HFFc6 (cell line): ENCODE measurements at places on chromosomes 6 and 20. TPM values are rescaled to one million over a fixed set of nuclear protein-coding genes. Genes with fewer than 3 reads are reported as not detected.

DNA sequence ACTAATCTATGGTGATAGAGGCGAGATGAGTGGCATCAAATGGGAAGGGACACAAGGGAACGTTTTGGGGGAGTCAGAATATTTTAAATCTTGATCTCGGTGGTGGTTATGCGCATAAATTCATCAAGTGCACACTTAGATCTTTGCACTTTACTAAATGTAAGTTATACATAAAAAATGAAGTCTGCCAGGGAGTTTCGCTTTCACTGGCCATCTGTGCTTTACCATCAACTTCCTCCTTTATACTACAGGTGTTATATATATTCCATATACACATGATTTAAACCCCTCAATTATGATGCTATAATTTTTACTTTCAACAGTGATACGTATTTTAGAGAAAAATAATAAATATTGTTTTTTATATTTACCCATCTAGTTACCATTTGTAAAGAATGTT is 97.6 kb upstream of the AKIRIN2 start:
- DNase-seq: no peak

DNA sequence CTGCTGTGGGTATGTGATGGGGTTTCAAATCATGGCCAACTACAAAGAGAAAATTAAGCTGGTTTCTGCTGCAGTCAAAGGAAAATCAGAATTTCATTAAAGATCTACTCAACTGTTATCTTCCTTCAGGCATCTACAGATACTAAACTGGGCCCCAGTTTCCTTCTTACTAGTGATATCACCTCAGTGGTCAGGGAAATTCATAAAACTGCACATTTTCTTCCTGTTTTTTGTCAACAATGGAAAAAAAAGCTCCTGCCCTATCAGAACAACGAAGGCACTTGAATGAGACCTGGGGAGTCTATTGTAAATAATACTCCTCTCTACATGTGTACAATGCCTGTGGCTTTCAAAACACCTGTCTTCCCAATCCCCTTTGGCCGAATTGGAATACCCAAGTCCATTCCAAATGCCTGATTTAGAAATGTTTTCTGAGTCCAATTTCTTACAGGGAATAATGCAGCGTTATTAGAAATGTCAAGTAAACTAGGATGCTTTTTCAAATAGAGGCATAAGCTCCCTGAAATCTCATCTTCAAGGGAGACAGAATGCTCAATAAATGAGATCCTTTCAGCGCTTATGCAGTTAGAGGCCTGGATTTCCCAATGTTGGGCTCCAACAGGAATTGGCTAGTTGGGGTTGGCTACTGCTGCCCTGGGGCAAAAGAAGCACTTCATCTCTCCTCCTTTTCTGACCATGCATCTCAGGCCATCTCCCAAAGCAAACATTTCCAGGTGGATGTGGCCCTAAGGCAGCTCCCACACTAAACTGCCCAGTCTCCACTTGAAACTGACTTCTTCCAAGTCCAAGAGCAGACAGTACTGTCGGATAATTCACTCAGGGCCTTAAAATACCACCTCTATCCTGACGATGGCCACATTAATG is 143.3 kb downstream of the NFATC2 start:
- DNase-seq: no peak

DNA sequence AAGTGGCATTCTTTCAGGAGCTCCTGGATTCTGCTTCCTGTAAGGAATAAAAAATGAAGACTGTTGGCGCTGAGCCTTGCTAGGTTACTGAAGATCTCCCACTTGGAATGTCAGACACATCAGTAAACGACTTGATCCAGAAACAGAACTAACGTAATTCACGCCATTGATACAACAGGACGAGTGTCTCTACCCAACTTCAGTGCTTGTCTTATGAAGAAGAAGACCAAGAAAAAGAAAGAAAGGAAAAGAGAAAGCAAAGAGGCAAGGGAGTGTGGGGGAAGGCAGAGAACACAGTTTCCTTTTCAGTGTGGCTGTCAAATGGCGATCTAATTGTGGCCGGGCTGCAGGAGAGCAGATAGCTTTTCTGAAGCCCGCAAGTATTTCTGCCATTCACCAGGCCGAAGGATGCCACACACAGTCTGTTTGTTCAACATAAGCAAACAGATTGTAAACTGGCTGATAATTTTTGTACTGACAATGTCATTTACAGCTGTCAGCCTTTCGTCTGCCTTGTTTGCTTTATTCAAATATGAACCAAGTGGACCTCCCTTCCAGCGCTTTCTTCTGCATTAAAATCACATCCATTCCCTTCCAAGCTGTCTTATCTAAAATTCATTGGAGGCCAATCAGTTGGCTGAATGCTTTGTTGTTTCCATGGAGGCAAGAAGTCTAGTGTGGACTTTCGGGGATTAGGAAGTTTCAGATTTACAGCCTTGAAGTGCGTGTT is 180.6 kb downstream of the FOXA2 start:
- no peak for DNase-seq

DNA sequence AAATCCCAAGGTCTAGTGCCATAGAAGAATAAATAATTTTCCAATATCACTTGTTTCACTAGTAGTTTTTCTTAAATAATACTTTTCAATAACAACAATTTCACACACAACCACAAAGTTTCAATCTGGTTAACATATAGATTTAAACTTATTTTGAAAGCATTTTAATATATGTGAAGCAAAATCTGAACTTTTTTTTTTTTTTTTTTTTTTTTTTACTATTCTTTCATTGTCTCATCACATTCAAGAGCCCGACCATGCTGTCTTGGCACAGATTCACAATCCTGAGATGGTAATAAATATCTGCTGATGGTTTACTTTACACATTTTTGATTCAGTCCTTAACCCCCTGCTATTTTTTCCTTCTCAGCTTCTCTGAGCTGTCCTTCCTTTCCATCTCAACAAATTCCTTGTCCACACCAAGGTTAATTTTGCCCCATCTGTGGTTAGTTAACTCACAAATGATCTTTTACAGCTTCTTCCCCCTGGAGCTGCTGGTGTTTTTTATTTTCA is 262.8 kb downstream of the TMEM242 start:
- DNase-seq: no peak

CLIC1 gene
- total RNA-seq: 671 to 833 TPM (median 721 TPM) in 3 replicates

RNF39 gene
- total RNA-seq: not detected in 3 replicates
